ENCODE measurements at places on chromosomes 16 and 17.

DNA sequence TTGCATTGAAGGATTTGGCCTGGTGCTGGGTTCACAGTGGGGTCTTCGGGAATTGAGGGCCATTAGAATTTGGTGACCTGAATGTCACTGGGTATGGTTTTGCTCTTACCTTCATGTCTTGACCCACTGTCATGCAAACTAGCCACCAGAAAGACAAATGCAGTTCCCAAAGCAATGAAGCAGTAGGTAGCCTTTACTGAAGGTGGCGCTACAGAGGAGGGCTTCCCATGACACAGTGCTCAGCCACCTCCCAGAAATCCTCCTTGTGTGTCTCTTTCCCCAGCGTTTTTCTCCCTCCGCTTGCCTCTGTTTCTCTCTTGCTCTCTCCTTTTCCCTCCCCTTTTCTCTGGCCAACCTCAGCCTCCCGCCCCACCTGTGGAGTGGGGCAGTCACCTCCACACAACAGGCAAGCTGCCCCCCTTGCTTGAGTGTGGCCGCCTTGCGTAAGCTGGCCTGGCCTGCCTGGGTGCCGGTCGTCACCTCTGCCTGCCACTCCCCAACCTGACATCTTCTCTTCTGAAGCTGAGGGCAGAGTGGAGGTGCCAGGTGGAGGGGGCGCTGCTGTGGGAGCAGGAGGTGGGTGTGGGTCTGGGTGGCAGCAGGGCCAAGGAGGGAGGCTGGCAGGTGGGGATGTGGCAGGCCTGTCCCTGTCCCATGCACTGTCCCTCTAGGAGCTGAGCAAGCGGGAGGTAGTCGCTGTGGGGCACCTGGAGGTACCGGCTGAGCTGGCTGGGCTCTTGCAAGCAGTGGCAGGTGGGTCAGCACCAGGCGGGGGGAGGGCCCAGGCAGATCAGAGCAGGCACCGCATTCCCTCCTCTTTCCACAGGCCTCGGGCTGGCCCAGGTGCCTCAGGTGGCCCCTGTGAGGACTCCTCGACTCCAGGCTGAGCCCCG lies 34.7 kb downstream of the MYO15A start:
- no peak for DNase-seq

DNA sequence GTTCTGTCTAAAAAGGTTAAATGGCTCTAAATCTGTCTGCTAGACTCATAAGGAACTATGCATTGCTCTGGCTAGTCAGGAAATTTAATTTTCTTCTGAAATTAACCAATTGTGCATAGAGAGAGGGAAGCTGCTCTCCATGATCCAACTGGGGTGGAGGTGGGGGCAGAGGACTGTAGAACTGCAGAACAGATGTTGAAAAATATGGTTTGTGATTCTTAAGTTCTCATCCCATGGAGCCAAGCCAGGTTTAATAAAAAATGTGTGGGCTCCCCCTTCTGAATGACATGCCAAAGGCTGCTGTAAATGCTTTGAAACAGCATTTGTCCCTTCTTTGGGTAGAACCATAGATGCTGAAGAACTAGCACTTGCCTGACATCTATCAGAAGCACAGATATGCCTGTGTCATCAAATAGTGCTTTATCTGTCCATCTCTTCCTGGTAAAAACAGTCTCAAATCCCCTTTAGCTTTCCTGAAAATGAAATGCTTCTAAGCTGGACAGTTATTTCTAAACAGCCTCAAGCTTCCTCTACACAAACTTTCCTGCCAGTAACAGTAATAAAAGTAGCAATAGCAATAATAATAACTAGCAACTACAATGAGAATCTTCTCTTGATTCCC lies 221.4 kb downstream of the CDH8 start:
- DNase-seq: no peak

DNA sequence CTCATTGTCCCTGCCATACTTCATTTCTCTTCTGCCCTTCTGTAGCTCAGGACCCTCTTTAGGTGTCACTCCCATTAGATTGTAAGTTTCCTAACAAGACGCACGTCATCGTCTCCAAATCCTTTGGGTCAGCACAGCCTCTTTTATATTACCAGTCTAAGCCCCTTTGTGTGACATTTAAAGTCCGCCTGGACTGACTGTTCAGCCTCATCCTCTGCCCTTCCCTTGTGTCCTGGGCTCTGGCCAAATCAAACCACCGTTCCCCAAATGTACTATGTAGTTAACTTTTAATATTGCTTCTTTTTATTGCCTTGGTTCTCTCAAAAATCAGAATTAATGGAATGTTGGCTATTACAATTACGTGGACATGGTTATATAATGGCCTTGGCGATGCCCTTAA lies 38.2 kb downstream of the PITPNC1 start:
- DNase-seq: no peak

DNA sequence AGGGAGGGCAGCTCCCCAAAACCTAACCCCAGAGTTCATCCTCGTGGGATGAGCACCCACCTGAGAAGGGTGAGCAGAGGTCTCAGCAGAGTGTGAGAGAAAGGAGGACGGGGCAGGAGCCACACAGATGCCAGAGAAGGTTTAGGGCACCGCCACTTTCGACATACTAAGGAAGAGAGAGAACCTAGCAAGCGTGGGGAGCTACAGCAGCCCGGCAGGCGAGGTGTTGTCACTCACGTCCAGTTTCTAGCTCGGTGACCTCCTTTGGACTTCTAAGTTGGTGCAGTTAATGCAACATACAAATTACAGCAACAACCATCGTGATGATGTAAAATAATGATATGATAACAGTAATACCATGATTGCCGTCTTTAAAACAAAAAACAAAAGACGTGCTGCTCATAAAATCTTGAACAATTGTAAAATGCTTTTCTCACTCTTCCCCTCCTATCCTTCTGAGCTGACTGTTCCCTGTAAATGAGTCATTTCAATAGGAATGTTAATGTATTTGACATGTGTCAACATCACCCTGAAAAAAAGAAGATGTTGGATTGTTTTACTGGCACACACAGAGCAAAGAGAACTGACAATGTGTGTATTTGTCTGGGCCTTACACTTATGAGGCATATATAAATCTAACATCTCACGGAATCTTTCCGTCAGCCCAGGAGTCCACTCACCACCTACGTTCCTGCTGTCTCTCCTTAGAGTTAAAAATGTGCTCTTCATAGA lies 158.2 kb upstream of the MAF start:
- no peak for DNase-seq

DNA sequence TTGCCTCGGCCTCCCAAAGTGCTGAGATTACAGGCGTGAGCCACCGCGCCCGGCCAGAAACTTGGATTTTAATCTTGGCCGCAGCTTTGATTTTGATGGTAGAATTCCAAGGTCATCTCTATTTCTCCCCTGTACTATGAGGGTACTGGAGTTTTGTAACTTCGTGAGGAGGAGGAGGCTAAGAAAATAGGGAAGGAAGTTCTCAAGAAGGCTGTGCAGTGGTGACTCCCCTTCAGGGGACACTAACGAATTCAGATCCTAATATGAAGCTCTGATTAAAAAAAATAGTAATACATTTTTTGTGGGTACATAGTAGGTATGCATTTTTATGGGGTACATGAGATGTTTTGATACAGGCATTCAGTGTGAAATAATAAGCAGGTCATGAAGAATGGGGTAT lies 55.9 kb downstream of the LDHD start:
- DNase-seq: no peak

DNA sequence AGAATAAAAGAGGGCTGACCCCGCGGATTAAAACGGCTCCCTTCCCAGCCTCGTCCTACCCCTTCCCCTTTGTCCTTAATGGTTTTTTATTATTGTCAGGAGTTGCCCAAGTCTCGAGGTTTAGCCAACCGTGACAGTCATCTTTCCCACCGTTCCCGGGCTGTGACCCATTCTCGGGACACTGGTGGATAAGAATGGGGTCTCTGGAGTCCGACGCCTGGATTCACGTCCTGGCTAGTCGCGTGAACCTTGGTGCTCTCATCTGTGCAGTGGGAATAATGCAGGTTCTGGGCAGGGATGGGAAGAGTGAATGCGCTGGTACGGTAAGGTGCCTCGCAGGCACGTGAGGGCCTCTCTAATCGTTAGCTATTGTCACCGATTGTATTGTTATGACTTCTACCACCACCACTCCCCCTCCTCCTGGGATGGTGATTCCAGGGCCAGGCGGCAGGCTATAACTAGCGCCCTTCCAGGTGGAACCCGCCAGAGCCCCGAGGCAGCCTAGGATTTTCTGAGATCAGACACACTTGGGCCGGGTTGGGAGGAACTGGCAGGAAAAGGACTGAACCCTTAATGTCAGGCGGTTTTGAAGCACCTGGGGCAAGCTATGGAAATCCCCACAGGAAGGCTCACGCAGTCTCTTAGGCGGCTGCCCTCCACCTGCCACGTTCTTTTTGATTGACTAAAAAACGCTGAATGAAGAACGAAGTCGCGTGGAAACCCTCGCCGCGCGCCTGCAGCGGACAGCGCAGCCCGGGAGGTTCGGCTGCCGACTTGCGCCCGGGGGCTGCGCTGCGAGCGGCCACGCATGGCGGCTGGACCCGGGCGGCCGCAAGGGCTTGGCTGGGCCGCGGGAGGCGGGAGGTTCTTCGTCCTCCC lies 2.7 kb downstream of the HS3ST3B1 start:
- no peak for DNase-seq

GRCh38 chr17:70582777-70583176 lies 413.4 kb downstream of the KCNJ2 start:
- no peak for DNase-seq

- no peak for DNase-seq
Observed at GRCh38 chr17:63685041-63685440, 14.9 kb downstream of the LIMD2 start.

- DNase-seq: no peak
Observed at GRCh38 chr17:79002796-79003593, 6.6 kb downstream of the CANT1 start.

DNA sequence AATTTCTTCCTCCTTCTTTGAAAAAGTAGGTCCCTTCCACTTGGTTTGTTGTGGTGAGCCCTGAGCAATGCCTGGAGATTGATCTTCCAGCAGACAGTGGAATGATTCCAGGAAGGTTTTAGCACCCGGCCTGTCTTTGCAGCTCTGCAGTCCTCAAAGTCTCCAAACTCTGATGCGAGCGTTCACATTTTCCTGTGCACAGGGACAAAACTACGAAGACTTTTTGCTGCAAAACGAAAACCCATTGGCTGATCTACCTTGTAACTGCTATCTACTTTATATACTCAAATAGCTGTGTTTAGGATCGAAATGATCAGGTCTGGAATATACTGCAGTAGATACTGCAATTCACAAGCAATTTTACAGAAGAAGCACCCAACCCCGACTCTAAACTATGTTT lies 21.7 kb downstream of the G6PC1 start:
- DNase-seq: no peak

- DNase-seq: no peak
Observed at GRCh38 chr17:78910497-78911284, 7.7 kb upstream of the CEP295NL start.

DNA sequence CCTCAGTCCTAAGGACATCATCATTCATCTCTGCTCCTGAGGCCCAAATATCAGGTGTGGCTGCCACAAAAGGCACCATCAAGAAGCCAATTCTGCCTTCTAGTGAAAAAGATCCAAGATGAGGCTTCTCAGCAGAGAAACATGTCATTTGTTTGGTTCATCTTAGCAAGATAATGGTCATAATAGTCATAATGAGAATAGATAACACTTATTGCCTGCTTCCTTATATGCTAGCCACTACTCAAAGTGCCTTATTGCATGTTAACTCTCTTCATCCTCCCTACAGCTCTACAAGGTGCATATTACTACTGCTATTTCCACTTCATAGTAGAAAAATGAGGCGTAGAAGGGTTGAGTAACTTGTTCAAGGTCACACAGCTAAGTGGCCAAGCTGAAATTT lies 45.0 kb upstream of the MRPS23 start:
- DNase-seq: no peak

- DNase-seq: no peak
Observed at GRCh38 chr17:47225436-47225858, 16.3 kb downstream of the MYL4 start.

GRCh38 chr17:74427048-74427762 lies 4.7 kb upstream of the GPRC5C start:
- no peak for DNase-seq

- DNase-seq: no peak
Observed at GRCh38 chr17:40072735-40073346, 10.1 kb downstream of the THRA start.

- no peak for DNase-seq
Observed at GRCh38 chr16:90044111-90044551, 24.9 kb upstream of the DBNDD1 start.

DNA sequence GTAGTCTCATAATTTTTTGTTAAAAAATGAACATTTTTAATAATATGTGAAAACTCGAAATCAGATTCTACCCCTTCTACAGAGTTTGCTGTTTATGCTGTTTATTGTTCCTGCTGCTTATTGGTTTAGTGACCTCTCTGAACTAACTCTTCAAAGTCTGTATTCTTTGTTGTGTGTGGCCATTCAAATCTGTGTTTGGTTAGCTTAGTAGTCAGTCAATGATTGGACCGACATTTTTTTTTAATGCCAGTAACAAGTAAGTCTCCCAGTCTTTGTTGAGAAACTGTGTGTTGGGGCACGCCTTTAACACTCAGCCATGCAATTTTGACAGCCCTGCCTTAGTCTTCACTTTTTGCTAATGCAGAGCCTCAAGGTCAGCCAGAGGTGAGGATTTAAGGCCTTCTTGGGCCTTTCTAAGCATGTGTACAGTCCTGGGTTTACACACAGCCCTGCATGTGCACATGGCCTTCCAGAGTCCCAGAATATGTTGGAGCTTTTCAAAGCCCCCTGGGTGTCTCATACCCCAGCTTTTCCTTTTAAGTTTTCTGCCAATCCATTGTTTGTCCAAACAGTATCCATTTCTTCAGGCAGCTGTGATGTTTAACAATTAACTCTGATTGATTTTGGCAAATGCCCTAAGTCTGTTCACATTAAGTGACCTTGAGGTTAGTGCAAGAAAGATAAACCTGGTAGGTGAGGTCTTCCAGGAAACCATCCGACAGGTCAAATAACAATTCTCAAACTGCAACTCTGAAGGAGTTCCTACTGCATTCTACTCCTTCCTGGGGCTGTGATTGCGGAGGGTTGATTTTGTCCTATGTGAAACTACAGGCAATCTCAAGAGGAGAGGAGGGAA lies 389.3 kb downstream of the PMP22 start:
- no peak for DNase-seq

- no peak for DNase-seq
Observed at GRCh38 chr16:29835926-29836325, 15.7 kb downstream of the MVP start.

- DNase-seq: no peak
Observed at GRCh38 chr17:46991617-46992016, 12.6 kb upstream of the RPRML start.

- DNase-seq: no peak
Observed at GRCh38 chr17:17714261-17714866, 33.1 kb downstream of the RAI1 start.

All from NCI-H2029 treated with DMSO at 0.1 percent for 48 hours (cell line).